ENCODE measurements at places on chromosomes 12 and 14. TPM values are rescaled to one million over a fixed set of nuclear protein-coding genes. Genes with fewer than 3 reads are reported as not detected.

DNA sequence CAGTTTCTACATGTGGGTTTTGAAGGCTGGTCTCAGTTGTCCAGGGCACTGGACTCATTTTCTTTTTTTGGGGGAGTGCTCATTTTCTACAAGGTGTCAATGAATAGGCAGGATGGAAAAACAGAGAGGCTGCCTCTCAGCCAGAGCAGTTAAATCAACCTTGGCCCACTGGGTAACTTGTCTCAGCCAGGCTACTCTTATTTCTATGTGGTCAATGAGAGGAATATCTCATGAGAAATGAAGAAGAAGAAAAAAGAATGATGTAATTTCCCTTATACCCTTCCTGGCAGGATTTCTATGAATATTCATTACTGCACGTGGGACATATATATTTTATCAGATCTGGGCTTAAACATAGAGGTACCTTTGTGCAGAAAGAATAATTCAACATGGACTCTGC lies 155.2 kb upstream of the E2F7 start:
- H3K36me3 ChIP-seq = no peaks in the 10 kb centered on the region
- DNase-seq = no peak
- H3K4me1 ChIP-seq = no peaks in the 10 kb centered on the region
- no peak overlapping the region for H3K4me3 ChIP-seq
- H3K27me3 ChIP-seq = no peaks in the 10 kb centered on the region

The TESPA1 gene
- total RNA-seq = 0.99 TPM

The GCN1 gene
- 47.9 TPM for total RNA-seq

GRCh38 chr14:104342435-104343293 lies 204.3 kb downstream of the KIF26A start:
- H3K4me3 ChIP-seq = no peak overlapping the region
- no peaks in the 10 kb centered on the region for H3K36me3 ChIP-seq
- no peaks in the 10 kb centered on the region for H3K27me3 ChIP-seq
- peaks cover 6% of the 10 kb centered on the region for H3K4me1 ChIP-seq
- peak; percentile 40 for DNase-seq

- no peaks in the 10 kb centered on the region for H3K36me3 ChIP-seq
- H3K4me3 ChIP-seq = no peak overlapping the region
- no peak for DNase-seq
Measured at GRCh38 chr12:31035226-31035625, 38.4 kb upstream of the DDX11 start.

The SVOP gene
- total RNA-seq = 0.68 TPM

DNA sequence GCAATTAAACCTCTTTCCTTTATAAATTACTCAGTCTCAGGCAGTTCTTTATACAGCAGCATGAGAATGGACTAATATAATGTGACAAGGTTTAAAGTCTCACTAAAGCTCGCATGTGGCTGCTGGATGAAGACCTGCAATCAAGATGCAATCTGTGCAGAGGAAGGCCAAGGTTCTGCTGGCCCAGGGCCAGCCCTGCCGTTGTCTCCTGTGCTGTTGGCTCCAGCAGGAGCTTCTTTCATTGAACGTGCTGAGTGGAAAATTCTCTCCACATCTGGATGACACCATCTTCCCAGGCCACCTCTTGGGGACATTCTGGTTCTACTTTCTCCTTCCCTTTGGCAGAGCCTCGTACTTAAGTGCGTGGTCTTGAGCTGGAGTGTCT lies 742.2 kb downstream of the VRK1 start:
- no peaks in the 10 kb centered on the region for H3K36me3 ChIP-seq
- no peak overlapping the region for H3K4me3 ChIP-seq
- no peak for DNase-seq
- H3K27me3 ChIP-seq = no peaks in the 10 kb centered on the region
- no peaks in the 10 kb centered on the region for H3K4me1 ChIP-seq
- H3K27ac ChIP-seq = no peak overlapping the region

- H3K4me1 ChIP-seq = no peaks in the 10 kb centered on the region
- no peaks in the 10 kb centered on the region for H3K27me3 ChIP-seq
- no peak overlapping the region for H3K4me3 ChIP-seq
- H3K27ac ChIP-seq = no peak overlapping the region
Measured at GRCh38 chr12:130320536-130320935, 17.2 kb upstream of the PIWIL1 start.

GRCh38 chr14:76133103-76133502 lies 18.6 kb upstream of the GPATCH2L start:
- H3K36me3 ChIP-seq = no peaks in the 10 kb centered on the region
- no peak overlapping the region for H3K27ac ChIP-seq
- no peak overlapping the region for H3K4me3 ChIP-seq
- no peaks in the 10 kb centered on the region for H3K27me3 ChIP-seq
- DNase-seq = no peak

The PTPRB gene
- total RNA-seq = 21.0 TPM

DNA sequence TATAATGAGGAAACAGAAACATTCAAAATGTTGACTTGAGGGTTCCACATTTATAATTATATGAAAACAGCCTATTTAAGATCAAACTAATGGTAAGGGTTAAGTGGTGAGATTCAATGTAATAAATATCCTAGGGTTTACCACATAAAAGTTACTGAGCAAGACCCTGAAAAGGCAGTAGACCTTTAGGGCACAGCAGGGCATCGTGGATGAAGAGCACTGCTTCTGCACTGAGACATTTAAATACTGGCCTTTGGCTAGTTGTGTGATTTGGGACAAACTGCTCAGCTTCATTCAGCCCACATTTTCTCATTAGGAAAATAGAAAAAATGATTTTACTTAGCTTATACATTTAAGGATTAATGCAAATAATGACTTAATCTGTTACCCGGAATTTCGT lies 42.0 kb downstream of the CNTN1 start:
- no peak overlapping the region for H3K4me3 ChIP-seq
- no peaks in the 10 kb centered on the region for H3K36me3 ChIP-seq
- no peak for DNase-seq
- no peak overlapping the region for H3K27ac ChIP-seq
- no peaks in the 10 kb centered on the region for H3K27me3 ChIP-seq
- H3K4me1 ChIP-seq = no peaks in the 10 kb centered on the region

The MANSC4 gene
- total RNA-seq = not detected
